ENCODE measurements at places on chromosomes 5 and 9. TPM values are rescaled to one million over a fixed set of nuclear protein-coding genes. Genes with fewer than 3 reads are reported as not detected.

The KCNV2 gene
- polyA plus RNA-seq = not detected

DNA sequence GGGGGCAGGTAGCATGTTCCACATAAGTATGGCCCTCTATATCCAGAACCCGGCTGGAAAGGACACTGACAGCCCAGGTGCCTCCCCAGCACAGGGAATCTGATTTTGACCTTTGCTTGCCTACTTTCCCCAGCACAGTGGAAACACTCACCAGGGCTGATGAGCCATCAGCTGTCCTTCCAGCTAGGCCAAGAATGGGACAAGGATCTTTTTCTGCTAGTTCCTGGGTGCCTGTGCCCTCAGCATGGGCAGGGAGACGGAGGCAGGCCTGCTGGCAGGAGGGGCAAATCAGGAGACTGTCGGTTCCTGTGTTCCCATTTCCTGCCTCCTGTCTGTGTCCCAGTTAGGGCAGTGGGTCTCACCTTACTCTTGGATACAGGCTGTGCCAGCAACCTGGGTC is 1.1 kb downstream of the CYFIP2 start:
- DNase-seq = no peak

- DNase-seq = no peak
Measured at GRCh38 chr5:127595484-127596368, 53.2 kb upstream of the CTXN3 start.

DNA sequence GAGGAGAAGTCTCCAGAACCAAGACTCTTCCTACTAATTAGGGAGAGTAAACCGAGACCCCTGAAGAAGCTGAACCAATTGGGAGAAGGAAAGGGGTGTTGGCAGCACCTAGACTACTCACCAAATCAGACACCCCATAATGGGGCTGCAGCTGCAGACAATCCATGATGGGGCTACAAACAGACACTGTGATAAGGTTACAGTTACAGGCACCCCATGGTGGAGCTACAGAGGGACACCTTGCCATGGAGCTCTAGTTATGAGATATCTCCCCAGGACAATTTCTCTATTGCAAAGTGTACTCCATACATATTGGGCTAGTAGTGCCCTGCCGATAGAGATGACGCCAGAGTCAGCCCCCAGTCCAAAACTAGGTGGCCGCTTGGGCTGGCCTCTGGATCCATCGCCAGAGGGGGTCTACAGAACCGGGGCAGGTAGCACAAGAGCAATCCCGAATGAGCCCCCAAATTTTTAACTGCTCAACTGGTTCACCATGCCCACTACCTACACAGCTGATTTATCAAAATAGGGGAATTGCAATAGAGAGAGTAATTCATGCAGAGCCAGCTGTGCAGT is 2.1 kb upstream of the NANS start:
- no peak for DNase-seq

- no peak for DNase-seq
Measured at GRCh38 chr5:175124821-175125220, 319.2 kb downstream of the DRD1 start.

DNA sequence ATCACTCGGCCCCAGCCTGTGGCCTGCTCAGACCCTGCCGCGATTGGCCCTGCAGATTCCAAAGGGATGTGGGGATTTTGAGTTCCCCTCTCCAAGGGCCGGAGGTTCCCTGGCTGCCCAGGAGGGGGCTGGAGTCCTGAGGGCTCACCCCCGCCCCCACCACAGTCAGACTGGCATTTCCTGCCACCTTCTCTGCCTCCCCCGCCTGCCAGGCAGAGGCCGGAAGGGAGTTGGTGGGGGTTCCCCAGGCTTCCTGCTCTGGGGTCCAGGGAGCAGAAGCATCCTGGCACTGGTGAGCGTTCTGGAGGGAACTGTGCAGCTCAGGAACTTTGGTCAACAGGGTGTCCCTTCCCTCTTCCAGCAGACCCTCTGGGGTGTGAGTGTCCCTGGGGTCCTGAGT is 70.6 kb downstream of the RXRA start:
- DNase-seq = no peak

All from psoas muscle (tissue), 8 donors.